Hematopoietic multipotent progenitor cell treated with erythropoietin and hydrocortisone succinate and interleukin-3 and kit ligand, for 4 days (in vitro differentiated cells): ENCODE measurements at places on chromosomes 1 and 21.

- DNase-seq, result no peak
Observed at GRCh38 chr1:87464022-87464490, 135.4 kb downstream of the LMO4 start.

DNA sequence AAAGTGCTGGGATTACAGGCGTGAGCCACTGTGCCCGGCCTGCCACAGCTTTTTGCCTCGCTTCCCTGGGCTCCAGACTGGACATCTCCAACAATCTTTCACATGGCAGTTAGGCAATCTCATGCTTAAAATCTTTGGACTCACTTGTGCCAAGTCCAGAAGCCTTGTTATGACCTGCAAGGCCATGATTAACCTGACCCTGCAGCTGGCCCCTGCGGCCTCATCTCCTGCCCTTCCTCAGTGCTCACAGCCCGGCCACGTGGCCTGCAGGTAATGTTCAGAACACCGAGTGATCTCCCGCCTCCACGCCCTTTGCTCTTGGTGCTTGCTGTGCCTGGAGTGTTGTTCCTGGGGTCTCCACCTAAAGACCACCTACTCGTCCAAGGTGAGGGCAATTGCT, 24.9 kb downstream of the FAAH start:
- DNase-seq, result no peak

GRCh38 chr1:175367896-175368295, 175.3 kb upstream of the KIAA0040 start:
- DNase-seq, result no peak

GRCh38 chr1:153550827-153551500, 1.9 kb upstream of the S100A3 start:
- DNase-seq, result peak; percentile 66

DNA sequence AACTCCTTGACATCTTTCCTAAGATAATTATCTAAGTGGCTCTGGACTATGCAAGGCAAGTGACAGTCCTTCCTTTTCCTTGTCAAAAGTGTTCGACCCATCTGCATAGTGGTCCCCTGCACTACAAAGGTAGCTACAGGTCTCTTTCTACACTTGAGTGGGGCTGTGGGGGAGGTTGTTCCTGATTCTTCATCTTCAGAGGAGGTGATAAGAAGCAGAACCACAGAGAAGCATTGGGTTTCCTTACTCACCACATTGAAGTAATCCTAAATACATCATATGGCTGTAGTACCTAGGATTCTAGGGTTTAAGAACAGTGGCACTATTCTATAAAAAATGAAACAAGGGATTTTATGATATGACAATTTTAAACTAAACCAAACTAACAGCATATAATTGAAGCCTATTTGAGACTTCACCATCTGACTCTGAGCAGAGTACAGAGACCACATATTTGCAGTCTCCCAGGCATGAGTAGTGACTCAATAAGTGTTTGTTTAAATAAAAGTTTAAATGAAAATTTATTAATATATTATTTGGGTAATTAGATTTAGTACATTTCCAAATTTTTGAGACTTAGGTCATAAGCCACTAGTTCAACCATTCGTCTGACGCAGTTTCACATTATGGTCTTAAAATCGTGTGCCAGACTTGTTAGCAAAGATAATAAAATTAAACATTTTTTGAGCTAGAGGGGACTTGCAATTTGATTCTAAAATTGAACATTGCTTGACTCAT, 54.9 kb upstream of the NEK7 start:
- DNase-seq, result no peak

- DNase-seq, result no peak
Observed at GRCh38 chr1:226921504-226921903, 18.6 kb upstream of the COQ8A start.

GRCh38 chr1:101205457-101205856, 31.4 kb upstream of the S1PR1 start:
- DNase-seq, result no peak

- no peak for DNase-seq
Observed at GRCh38 chr1:71650119-71650518, 569.3 kb upstream of the ZRANB2 start.

GRCh38 chr1:66396212-66396890, 137.6 kb upstream of the SGIP1 start:
- no peak for DNase-seq

GRCh38 chr1:115114308-115114707, 25.0 kb upstream of the TSPAN2 start:
- DNase-seq, result peak; percentile 38

GRCh38 chr1:148315071-148315811, 163.2 kb upstream of the NBPF11 start:
- no peak for DNase-seq

GRCh38 chr1:192904438-192904895, 95.6 kb downstream of the RGS2 start:
- DNase-seq, result peak; percentile 32

DNA sequence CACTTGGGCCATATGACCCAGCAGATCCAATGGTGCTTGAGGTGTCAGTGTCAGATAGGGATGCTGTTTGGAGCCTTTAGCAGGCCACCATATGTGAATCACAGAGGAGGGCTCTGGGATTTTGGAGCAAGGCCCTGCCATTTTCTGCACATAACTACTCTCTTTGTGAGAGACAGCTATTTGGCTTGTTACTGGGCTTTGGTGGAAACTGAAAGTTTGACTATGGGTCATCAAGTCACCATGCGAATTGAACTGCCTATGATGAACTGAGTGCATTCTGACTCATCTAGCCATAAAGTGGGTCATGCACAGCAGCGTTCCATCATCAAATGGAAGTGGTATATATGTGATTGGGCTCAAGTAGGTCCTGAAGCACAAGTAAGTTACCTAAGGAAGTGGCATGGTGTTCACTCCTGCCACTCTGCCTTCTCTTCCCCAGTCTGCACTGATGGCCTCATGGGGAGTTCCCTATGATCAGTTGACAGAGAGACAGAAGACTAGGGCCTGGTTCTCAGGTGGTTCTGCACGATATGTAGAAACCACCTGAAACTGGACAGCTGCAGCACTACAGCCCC, 447.3 kb downstream of the AGBL4 start:
- DNase-seq, result no peak

GRCh38 chr1:202589190-202589930, 120.9 kb downstream of the SYT2 start:
- DNase-seq, result no peak

DNA sequence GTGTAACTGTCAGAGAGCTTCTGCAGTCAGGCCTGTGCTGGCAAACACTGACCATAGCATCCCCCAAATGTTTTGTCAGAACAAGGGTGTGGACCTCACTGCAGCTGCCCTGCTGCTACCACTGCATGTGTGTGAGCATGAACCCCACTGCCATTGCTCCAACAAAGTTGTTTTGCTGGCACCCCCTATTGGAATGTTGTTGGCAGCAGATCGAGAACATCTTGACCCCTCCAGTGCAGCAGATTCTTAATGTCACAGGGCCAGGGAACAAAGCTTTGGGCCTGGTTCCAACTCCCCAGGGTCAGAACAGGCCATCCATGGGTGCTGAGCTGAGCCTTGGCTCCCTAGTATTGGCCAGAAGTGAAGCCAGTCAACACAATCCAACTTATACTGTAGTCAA, 1537.4 kb downstream of the NCAM2 start:
- DNase-seq, result no peak

GRCh38 chr21:45941338-45941710, 40.2 kb upstream of the COL6A1 start:
- DNase-seq, result no peak

GRCh38 chr1:163661391-163661790, 339.6 kb downstream of the NUF2 start:
- DNase-seq, result no peak

- DNase-seq, result peak; percentile 32
Observed at GRCh38 chr1:116738673-116739370, 15.4 kb upstream of the CD2 start.

- DNase-seq, result no peak
Observed at GRCh38 chr1:159054427-159054826, 22.1 kb downstream of the AIM2 start.
